A549 treated with ZK216348 at 1 μM for 4 hours (cell line): ENCODE measurements at places on chromosomes 2 and 18. TPM values are rescaled to one million over a fixed set of nuclear protein-coding genes. Genes with fewer than 3 reads are reported as not detected.

Gene TMEM37
- 1.5 to 2.1 TPM (median 1.6 TPM) in 5 replicates for total RNA-seq

Gene INHBB
- 12.6 to 25.0 TPM (median 20.7 TPM) in 5 replicates for total RNA-seq

Gene DSG1
- not detected in 5 replicates for total RNA-seq

Gene GBX2
- 1.5 to 3.1 TPM (median 2.9 TPM) in 5 replicates for total RNA-seq

Gene TTN
- under 0.01 to 0.01 TPM (median under 0.01 TPM) in 5 replicates for total RNA-seq

Gene CDCA7
- 32.3 to 49.4 TPM (median 45.8 TPM) in 5 replicates for total RNA-seq

Gene STK16
- 23.4 to 34.2 TPM (median 27.8 TPM) in 5 replicates for total RNA-seq

Gene EPB41L3
- total RNA-seq = 0.21 to 1.0 TPM (median 0.43 TPM) in 4 of 5 replicates, not detected in the other

Gene C2orf80
- not detected in 5 replicates for total RNA-seq

Gene SCYGR2
- not detected in 5 replicates for total RNA-seq

Gene CHN1
- 18.0 to 21.7 TPM (median 19.0 TPM) in 5 replicates for total RNA-seq

Gene CAPN13
- total RNA-seq = 0.27 to 0.39 TPM in 2 of 5 replicates, not detected in the others

Gene SPHKAP
- total RNA-seq = 0.02 TPM in 1 of 5 replicates, not detected in the others

Gene LRRTM4
- total RNA-seq = not detected in 5 replicates

Gene CHCHD5
- total RNA-seq = 52.6 to 67.5 TPM (median 61.6 TPM) in 5 replicates

Gene FLACC1
- 0.34 to 0.57 TPM in 2 of 5 replicates, not detected in the others for total RNA-seq

Gene C18orf54
- 1.7 to 4.3 TPM (median 3.3 TPM) in 5 replicates for total RNA-seq

Gene ZSWIM2
- not detected in 5 replicates for total RNA-seq
